NCI-H187 treated with DMSO at 0.1 percent for 48 hours (cell line): ENCODE measurements at places on chromosomes 13 and 19.

DNA sequence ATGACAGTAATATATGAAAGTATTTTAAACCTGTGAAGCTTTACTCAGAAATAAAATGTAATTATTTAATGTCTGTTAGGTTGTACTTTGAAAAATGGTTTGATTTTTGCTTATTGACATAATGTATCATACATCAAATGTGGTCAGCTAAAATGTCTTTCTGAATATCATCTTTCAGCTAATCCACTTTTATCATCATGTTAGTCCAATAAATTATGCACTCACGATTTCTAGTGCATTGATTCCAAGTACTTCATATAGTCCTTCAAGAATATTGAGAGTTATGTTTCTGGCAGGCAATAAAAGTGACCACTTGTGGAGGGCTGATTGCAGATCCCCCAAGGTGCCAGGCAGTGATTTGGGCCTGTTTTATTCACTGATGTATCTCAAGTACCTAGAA is 1204.1 kb downstream of the OLFM4 start:
- DNase-seq, result peak; percentile 79

DNA sequence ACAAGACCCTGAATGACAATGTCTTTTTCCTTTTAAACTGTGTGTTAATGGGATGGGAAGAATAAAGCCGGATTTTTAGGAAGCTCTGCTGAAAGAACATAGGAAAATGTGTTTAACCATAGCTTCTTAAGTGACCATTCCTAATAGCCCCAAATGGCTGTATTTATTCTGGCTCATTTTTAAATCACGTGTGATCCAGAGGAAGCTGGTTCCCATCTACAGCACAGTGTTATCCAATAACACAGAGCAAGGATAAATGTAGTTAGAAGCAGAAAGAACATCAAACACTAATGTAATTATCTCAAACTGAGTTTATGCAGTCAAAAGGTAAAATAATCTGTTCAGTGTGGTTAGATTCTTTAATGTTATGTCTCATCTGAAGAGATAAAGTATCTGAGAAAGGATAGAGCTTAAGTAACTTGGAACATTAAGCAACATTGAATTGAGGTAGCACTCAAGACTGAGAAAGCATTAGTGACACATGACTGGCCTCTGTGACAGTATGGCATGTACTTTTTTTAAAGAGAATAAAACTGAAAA is 853.3 kb downstream of the GPC5 start:
- no peak for DNase-seq

- DNase-seq, result no peak
These were observed 147.5 kb downstream of the CYSLTR2 start for GRCh38 chr13:48801255-48801654.

DNA sequence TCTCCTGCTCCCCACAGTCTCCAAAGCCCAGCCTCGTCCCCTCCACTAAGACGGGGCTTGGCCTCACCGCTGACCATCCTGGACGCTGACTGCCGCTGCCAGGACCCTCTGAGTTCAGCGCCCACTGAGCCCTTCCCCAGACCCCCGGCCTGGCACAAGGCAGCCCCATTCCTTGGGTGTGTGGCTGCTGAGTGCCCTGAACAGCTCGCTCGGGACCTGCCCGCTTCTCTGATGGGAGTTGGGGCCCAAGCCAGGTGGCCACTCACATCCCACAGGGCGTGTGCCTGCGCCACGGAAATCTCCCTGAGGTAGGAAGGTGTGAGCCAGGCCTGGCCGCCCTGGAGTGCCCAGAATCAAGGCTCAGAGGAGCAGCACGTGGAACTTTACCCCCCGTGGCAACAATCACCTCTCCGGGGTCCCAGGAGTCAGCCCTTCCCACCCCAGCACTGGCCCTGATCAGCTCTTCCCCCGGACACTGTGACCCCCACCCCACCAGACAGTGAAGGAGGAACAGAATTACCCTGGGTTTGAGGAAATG is 20.8 kb downstream of the C13orf46 start:
- DNase-seq, result no peak

DNA sequence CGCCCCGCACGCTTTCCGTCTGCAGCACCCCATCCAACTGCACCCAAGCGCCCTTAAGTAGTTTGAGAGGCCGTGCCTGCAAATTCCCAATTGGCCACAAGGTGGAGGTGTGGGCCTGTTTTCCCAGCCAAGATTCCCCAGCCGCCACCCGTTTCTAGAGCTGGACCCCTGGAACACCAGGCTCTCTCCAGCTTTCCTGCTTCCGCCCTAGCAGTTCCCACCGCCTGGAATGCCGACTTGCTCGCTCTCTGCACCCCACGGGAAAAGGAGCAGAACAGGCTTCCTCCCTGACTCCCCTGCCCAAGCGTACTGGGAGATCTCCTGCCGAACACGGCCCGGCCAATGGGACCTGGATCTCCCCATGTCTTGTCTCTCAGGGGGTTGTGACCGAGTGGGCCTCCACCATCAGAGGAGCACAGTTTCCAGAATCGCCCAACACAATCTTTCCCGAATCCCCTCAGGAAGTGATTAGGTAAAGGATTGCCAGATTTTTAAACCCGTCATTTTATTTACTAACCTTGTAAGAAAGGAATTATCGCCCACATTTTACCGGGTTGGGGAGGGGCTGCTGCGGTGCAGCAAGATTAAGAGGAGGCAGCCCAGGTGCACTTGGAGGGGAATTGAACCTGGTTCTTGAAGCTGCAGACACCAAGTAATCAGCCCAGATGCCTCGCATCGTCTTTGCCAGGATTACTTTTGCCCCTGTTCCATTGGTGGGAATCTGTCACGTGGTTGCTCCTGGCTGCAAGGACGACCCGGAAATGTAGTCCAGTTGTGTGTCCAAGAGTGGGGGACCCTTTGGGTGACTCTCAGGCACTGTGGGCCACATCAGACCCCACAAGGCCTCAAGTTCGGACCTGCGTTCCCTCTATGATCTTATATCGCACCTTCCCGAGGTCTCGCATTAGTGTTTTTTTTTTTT is 3.5 kb upstream of the NAPSA start:
- peak; percentile 82 for DNase-seq

GRCh38 chr19:1394252-1395193 is 6.8 kb downstream of the GAMT start:
- no peak for DNase-seq

GRCh38 chr19:16217716-16218451 is 20.2 kb downstream of the AP1M1 start:
- no peak for DNase-seq

DNA sequence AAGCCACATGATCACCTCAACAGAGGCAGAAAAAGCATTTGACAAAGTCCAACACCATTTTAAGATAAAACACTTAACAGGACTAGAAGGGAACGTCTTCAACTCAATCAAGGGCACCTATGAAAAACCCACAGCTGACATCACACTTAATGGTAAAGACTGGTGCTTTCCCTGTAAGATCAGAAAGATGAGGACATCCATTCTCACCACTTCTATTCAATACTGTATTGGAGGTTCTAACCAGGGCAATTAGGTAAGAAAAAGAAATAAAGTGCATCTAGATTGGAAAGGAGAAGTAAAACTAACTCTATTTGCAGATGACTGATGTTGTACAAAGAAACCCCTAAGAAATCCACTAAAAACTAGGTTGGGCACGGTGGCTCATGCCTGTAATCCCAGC is 11.2 kb upstream of the AKAP8 start:
- no peak for DNase-seq

DNA sequence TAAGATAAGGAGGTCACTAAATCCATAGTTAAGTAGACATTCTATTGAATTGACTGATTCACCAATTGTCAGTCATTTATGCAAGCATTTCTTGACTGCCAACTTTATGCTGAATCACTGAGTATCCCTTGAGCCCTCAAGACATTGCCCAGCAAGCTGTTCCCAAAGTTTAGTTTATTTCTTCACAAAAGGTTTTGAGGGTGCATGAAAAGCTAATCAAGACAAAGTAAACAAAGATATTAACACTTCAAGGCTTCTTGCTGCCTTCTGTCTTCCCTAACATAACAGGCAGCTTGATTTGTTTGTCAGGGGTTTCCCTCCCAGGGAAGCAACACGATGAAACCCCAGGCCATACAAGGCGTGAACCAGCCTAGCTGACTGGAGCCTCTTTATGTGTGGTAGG is 374.4 kb downstream of the SPRY2 start:
- no peak for DNase-seq

DNA sequence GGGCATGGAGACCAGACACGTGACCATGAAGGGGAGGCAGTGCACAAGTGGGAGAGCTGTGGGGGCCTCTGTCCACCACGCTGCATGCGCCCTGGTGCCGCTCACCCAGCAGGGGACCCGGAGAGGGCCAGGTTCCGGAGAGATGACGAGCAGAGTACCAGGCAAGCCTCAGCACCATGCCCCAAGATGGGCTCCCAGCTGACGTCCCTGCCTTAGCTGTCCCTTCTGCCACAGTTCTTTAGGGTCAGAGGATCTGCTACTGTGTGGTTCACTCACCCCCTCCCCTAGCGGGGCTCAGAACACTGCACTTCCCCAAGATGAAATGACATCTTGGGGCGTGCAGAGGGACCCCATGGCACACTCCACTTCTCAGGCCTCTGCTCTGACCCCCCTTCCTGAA is 9.6 kb upstream of the PRKD2 start:
- DNase-seq, result no peak
